ENCODE measurements at places on chromosomes 1 and 21. TPM values are rescaled to one million over a fixed set of nuclear protein-coding genes. Genes with fewer than 3 reads are reported as not detected.
A peak's percentile ranks its signal among the peaks of the same experiment; 100 is the strongest.

The TINAGL1 gene
- polyA plus RNA-seq: 8.7 TPM

DNA sequence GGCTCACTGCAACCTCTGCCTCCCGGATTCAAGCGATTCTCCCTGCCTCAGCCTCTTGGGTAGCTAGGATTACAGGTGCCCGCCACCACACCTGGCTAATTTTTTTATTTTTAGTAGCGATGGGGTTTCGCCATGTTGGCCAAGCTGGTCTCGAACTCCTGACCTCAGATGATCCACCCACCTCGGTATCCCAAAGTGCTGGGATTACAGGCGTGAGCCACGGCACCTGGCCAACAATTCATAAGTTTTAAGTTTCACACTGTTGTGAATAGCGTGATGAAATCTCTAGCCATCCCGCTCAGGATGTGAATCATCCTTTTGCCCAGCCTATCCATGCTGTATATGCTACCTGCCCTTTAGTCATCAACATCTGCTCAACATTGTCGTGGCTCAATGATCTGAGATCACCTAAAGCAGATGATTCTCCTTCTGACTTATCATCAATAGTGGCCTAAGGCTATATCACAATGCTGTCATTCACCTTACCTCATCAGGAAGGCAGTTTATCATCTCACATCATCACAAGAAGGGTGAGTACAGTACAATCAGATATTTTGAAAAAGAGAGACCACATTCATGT is 2.6 kb downstream of the PFDN2 start:
- DNase-seq: no peak
- no peak overlapping the region for H3K27ac ChIP-seq
- H3K27me3 ChIP-seq: no peaks in the 10 kb centered on the region
- H3K4me1 ChIP-seq: peaks cover 12% of the 10 kb centered on the region
- H3K36me3 ChIP-seq: no peaks in the 10 kb centered on the region

- peaks cover 3% of the 10 kb centered on the region for H3K4me1 ChIP-seq
- no peak overlapping the region for H3K27ac ChIP-seq
- H3K36me3 ChIP-seq: no peaks in the 10 kb centered on the region
- H3K27me3 ChIP-seq: no peaks in the 10 kb centered on the region
Measured at GRCh38 chr1:117732065-117732797, 126.4 kb downstream of the TENT5C start.

- H3K27ac ChIP-seq: no peak overlapping the region
- no peaks in the 10 kb centered on the region for H3K4me1 ChIP-seq
- no peak overlapping the region for H3K4me3 ChIP-seq
- H3K27me3 ChIP-seq: no peaks in the 10 kb centered on the region
Measured at GRCh38 chr1:83053446-83053845, 945.5 kb downstream of the TTLL7 start.

DNA sequence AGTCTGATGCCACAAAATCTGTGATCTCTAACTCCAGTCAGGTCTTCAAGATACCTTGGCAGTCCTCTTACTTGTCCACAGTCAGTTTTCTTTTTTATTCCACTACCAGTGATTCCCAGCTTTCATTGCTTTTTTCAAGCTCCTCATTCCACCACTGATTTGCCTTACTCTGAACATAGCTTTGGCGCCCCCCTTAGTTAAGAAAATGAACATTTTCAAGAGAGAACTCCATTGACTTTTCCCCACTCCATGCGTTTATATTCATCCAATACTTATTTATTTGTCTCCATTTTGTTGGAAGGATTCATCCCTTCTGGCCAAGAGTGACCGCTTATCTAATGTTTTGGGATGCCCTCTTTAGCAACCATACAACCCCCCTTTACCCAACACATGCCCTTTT is 33.9 kb upstream of the IPO9 start:
- H3K4me1 ChIP-seq: no peaks in the 10 kb centered on the region
- no peak for DNase-seq
- H3K27me3 ChIP-seq: no peaks in the 10 kb centered on the region
- H3K4me3 ChIP-seq: no peak overlapping the region

DNA sequence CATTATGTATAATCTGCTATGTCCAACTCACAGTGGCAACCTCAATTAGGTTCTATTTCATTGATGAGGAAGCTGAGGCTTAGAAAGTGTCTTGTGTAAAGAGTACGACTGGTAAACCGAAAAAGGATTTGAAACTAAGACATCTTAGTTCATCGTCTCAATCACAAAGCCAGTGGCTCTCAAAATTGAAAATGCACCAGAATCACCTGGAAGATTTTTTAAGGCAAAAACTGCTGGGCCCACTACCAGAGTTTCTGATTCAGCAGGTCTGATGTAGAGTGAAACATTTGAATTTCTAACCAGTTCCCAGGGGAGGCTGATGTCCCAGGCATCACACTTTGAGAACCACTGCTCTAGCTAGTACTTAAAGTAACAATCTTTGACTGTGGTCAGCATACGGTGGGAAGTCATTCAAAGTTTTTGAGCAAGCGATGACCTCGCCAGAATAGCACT is 5.2 kb upstream of the LRRC53 start:
- H3K27ac ChIP-seq: no peak overlapping the region
- no peak for DNase-seq
- no peaks in the 10 kb centered on the region for H3K4me1 ChIP-seq
- H3K36me3 ChIP-seq: no peaks in the 10 kb centered on the region
- H3K4me3 ChIP-seq: no peak overlapping the region

DNA sequence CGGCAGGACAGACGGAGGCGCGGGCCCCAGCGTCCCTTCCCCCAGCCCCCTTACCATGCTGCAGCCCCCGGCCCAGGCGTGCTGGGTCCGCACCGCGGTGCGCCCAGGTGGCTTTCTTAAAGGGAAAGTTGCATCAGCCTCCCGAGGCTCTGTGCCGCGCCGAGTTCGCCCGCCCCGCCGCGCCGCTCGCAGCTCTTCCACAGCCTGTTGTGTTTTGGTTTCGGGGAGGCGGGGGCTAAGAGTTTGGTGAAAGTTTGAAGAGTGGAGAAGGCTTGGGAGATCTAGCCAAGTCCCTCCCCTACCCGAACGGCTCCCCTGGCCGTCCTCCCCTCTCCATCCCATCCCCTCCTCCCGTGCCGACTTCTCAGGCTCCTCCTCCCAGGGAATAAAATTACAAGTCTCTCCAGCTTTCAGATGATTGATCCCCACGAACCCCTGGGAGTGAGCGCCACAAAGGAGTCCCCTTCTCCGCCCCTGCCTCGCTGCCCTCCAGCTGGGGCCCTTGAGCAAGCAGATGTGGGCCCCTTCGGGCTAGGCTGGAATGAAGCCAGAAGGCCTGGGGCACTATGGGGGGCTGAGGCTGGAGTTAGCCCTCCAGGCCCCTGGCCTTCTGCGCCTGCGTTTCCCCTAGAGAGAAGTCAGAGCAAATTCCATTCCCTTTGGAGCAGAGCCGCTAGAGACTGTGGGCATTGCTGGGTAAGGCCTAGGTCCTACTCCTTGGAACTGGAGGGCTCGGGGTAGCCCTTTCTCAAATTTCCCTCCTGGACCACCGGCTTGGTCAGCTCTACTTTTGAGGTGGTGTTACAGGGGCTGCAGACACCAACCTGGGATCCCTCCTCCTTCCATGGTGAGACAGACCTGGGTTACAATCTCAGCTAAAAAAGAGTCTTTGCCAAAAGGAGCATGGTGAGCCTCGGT is at the start of gene SLC6A9:
Gene SLC6A9 (minus strand): TSS at position 211 of the 918 bp plus-strand sequence. CDS start 7,185 bp downstream, outside the sequence.
- H3K27ac ChIP-seq: peak within 1 kb of the TSS; percentile 72
- no peaks in the 10 kb centered on the region for H3K36me3 ChIP-seq
- peak within 1 kb of the TSS; percentile 73 for H3K4me3 ChIP-seq
- peaks cover 32% of the 10 kb centered on the region for H3K4me1 ChIP-seq

- no peak overlapping the region for H3K4me3 ChIP-seq
- no peak for DNase-seq
- no peaks in the 10 kb centered on the region for H3K27me3 ChIP-seq
Measured at GRCh38 chr1:55015123-55015522, 16.4 kb downstream of the BSND start.
